ENCODE measurements at places on chromosomes 3 and 15.

DNA sequence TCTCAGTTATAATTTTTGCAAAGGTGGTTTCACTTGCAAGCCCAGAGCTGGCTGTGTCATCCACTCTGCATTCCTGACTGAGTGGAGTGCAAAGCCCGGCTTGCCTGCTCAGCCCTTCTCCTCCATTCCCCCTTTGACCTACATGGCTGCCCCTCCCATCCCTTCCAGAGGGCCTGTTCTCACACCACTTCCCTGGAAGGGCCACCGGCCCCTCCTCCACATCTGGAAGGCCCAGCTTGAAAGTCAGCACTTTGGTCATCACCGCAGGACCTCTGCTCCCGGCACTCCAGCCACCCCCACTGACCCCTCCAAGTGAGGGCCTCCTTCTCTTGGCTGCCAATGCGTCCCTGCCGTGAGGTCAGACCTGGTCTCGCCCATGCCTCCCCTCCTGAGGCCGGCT, 74.1 kb upstream of the RNF7 start:
- no peak for DNase-seq

DNA sequence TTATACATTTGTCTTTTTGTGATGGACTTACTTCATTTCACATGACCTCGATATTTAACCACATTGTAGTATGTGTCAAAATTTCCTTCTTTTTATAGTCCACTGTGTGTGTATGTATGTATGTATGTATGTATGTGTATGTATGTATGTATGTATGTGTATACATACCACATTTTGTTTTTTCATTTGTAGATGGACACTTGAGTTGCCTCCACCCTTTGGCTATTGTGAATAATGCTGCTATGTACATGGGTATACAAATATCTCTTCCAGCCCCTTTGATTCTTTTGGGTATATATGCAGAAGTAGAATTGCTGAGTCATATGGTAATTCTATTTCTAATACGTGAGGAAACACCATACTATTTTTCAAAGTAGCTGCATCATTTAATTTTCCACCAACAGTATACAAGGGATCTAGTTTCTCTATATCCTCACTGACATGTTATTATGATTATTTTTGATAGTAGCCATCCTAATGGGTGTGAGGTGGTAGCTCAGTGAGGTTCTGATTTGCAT, 228.2 kb downstream of the OPA1 start:
- no peak for DNase-seq

GRCh38 chr15:29563112-29563511, 259.2 kb downstream of the TJP1 start:
- no peak for DNase-seq

GRCh38 chr3:100213891-100214573, 46.8 kb upstream of the TBC1D23 start:
- DNase-seq: no peak

- DNase-seq: no peak
These were observed 493.6 kb upstream of the PPP2R3A start for GRCh38 chr3:135471911-135472310.

DNA sequence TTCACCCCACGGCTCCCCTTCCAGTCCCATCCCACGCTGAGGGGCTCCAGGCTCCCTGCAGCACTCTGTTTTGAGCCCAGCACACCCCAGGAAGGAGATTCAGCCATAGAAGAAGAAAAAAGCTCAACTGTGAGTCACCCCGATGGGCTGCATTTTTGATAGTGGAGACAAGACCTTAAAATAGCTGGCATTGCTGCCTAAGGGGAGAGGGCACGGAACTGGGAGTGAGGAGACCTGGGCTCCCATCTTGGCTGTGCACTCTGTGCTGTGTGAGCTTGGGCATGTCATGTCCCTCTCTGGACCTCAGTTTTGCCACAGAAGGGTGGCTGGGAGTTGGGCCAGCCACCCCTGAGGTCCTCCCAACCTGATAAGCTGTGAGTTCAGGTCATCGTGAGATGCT, 57.2 kb upstream of the SMAD6 start:
- DNase-seq: no peak
